ENCODE measurements at places on chromosomes 6 and 20.

- no peak overlapping the region for H3K4me3 ChIP-seq
- H3K4me1 ChIP-seq: no peaks in the 10 kb centered on the region
- H3K27ac ChIP-seq: no peak overlapping the region
These were observed 13.6 kb upstream of the CALHM6 start for GRCh38 chr6:116447496-116448011.

- no peaks in the 10 kb centered on the region for H3K36me3 ChIP-seq
- no peaks in the 10 kb centered on the region for H3K4me1 ChIP-seq
- DNase-seq: no peak
- H3K27ac ChIP-seq: no peak overlapping the region
- H3K4me3 ChIP-seq: no peak overlapping the region
- H3K27me3 ChIP-seq: no peaks in the 10 kb centered on the region
These were observed 328.5 kb upstream of the PRDM1 start for GRCh38 chr6:105757512-105758200.

DNA sequence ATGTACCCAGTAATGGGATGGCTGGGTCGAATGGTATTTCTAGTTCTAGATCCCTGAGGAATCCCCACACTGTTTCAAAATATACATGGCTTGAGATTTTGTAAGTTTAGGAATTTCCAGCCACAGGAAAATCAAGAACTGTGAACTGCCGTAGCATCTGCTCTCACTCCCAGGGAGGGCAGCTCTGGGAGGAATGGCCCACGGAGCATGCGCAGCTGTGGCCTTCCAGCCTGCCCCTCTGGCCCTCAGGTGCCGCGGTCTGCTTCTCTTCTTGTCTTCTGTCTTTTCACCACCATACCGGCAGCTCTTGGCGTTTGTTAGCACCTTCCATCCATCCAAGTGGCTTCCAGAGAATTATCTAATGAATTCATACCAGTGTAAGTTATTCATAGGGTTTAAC, 19.9 kb upstream of the EXOC2 start:
- H3K36me3 ChIP-seq: no peaks in the 10 kb centered on the region
- H3K27ac ChIP-seq: no peak overlapping the region
- H3K27me3 ChIP-seq: no peaks in the 10 kb centered on the region

GRCh38 chr6:151850479-151851003, 43.1 kb downstream of the ESR1 start:
- H3K27ac ChIP-seq: no peak overlapping the region
- no peaks in the 10 kb centered on the region for H3K27me3 ChIP-seq
- H3K4me1 ChIP-seq: no peaks in the 10 kb centered on the region

GRCh38 chr20:57693002-57693582, 16.7 kb downstream of the PMEPA1 start:
- no peaks in the 10 kb centered on the region for H3K27me3 ChIP-seq
- no peaks in the 10 kb centered on the region for H3K4me1 ChIP-seq
- H3K4me3 ChIP-seq: no peak overlapping the region
- DNase-seq: no peak
- H3K36me3 ChIP-seq: no peaks in the 10 kb centered on the region

GRCh38 chr20:42945234-42945994, 244.3 kb downstream of the PTPRT start:
- no peak overlapping the region for H3K4me3 ChIP-seq
- no peak overlapping the region for H3K27ac ChIP-seq
- H3K36me3 ChIP-seq: no peaks in the 10 kb centered on the region
- H3K27me3 ChIP-seq: no peaks in the 10 kb centered on the region
- H3K4me1 ChIP-seq: no peaks in the 10 kb centered on the region

- H3K27ac ChIP-seq: no peak overlapping the region
- no peaks in the 10 kb centered on the region for H3K27me3 ChIP-seq
- no peak overlapping the region for H3K4me3 ChIP-seq
- DNase-seq: no peak
These were observed 77.1 kb upstream of the EMILIN3 start for GRCh38 chr20:41443691-41444090.

DNA sequence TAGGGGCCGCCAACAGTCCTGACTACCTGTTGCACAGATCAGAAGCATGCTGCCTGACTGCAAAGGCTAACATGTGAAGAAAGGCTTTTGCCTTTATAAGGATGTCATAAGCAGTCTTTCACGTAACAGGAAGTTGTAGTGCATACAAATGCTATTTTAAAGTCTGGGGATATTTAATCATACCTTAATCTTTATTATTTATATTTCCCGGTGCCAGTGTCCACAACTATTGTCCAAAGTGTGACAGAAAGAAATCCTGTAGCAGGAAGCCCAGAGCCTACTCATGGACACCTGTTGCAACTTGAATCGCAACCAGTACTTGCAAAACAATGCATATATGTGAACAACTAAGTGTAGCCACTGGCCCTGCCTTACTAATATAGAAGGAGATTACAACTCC, 235.8 kb downstream of the ALDH8A1 start:
- no peak overlapping the region for H3K27ac ChIP-seq
- no peak overlapping the region for H3K4me3 ChIP-seq
- H3K27me3 ChIP-seq: no peaks in the 10 kb centered on the region
- no peaks in the 10 kb centered on the region for H3K4me1 ChIP-seq

GRCh38 chr20:50580842-50581544, 70.8 kb downstream of the PTPN1 start:
- H3K27me3 ChIP-seq: no peaks in the 10 kb centered on the region
- no peak overlapping the region for H3K27ac ChIP-seq
- no peak overlapping the region for H3K4me3 ChIP-seq
- no peaks in the 10 kb centered on the region for H3K4me1 ChIP-seq
- H3K36me3 ChIP-seq: peaks cover 93% of the 10 kb centered on the region
- no peak for DNase-seq

DNA sequence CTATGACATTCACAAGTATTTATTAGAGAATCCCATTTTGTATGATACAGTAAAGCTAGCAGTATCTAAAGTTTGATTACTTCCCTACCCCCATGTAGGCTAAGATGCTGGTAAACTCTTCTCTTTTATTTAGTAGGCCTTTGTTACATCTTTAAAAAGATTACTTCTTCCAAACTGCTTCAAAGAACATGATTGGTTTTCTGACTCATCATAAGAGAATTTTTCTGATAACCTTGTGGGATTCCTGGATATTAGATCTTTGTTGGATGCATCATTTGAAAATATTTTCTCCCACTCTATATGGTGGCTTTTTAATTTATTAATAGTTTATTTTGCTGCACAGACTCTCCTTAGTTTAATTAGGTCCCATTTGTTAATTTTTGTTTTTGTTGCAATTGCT, 898.3 kb upstream of the ADGRB3 start:
- H3K4me1 ChIP-seq: no peaks in the 10 kb centered on the region
- H3K27me3 ChIP-seq: no peaks in the 10 kb centered on the region
- no peaks in the 10 kb centered on the region for H3K36me3 ChIP-seq
- H3K4me3 ChIP-seq: no peak overlapping the region
- no peak for DNase-seq

DNA sequence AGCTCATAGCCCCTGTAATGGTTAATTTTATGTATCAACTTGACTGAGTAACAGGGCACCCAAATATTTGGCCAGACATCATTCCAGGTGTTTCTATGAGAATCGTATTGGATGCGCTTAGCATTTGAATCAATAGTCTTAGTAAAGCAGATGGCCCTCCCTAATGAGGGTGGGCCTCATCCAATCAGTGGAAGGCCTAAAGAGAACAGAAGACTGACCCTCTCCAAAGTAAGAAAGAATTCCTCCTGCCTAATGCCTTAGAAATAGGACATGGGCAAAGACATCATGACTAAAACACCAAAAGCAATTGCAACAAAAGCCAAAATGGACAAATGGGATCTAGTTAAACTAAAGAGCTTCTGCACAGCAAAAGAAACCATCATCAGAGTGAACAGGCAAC, 352.5 kb upstream of the SASH1 start:
- no peaks in the 10 kb centered on the region for H3K36me3 ChIP-seq
- DNase-seq: no peak
- no peaks in the 10 kb centered on the region for H3K27me3 ChIP-seq
- H3K4me3 ChIP-seq: no peak overlapping the region

- no peaks in the 10 kb centered on the region for H3K36me3 ChIP-seq
- H3K27ac ChIP-seq: no peak overlapping the region
- peak overlapping the region; percentile 47 for H3K4me3 ChIP-seq
- peaks cover 18% of the 10 kb centered on the region for H3K4me1 ChIP-seq
- H3K27me3 ChIP-seq: peaks cover 12% of the 10 kb centered on the region
These were observed 1.1 kb upstream of the BEND3 start for GRCh38 chr6:107116328-107116892.

All from T-cell (primary cell).